Omental fat pad (tissue), 4 donors: ENCODE measurements at places on chromosomes 12 and 14. TPM values are rescaled to one million over a fixed set of nuclear protein-coding genes. Genes with fewer than 3 reads are reported as not detected.

DNA sequence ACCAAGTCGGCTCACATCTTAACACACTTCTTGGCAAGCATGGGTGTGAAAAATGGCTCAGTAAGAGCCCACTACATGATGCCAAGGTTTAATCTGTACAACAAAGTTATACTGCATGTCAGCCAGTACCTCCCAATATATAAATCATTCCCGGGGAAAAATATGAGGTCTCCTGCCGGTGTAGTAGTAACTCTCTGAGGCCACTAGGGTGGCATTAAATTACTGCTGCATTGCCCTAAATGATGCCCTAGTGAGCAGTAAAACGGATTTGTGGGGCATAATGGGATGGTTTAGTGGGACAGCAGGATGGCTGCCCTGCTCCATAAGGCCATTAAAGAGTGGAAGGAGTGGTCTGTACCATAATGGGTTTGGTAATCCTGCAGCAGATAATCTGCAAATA lies 267.7 kb downstream of the MED13L start:
- no peak for DNase-seq

GRCh38 chr12:121767525-121768016 lies 25.9 kb downstream of the RHOF start:
- no peak for DNase-seq

- no peak for DNase-seq
These were observed 74.5 kb upstream of the ATF1 start for GRCh38 chr12:50689437-50689836.

DNA sequence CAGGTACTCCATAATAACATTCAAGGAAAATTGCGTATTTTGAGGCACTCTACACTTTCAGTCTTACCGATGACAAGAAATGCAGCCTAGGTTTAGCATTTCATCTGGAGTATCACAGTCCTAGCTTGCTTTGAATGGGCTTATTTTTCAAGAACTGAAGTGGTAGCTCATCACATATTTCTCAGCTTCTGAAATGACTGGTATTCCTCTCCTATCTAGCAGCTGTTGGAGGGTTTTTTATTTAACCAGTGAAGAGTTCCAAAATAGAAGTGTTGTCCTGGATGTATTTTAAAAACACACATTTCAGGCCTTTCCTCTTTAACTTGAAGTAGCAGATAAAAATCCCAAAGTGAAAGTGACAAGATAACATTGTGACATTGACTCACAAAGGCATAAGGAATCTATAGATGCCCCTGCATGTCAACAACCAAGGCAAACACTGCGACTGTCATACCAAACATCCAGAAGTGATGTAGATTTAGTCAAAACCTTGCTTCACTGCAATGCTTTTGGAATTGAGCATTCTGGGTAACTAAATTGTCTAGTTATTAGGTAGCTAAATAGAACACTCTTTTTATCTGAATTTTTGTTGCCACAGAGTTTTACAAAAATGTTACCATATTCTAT lies 182.2 kb upstream of the FBXO33 start:
- no peak for DNase-seq

DNA sequence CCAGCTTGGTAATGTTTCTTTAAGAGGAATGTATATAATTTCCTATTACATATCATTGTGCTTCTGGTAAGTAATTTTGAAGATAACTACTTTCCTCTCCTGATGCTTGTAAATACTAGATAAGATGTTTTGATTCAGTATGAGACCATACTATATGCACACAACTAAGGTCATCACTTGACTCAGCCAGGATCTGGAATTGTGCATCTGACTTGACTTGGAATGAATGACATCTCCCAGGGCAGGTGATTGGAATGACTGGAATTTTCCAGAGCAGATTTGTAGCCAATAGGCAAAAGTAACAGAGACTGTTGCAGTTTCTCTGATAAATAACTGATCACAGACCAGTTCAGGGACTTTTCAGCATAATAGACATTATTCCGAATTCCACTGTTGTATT lies 11.1 kb downstream of the BEST3 start:
- no peak for DNase-seq

DNA sequence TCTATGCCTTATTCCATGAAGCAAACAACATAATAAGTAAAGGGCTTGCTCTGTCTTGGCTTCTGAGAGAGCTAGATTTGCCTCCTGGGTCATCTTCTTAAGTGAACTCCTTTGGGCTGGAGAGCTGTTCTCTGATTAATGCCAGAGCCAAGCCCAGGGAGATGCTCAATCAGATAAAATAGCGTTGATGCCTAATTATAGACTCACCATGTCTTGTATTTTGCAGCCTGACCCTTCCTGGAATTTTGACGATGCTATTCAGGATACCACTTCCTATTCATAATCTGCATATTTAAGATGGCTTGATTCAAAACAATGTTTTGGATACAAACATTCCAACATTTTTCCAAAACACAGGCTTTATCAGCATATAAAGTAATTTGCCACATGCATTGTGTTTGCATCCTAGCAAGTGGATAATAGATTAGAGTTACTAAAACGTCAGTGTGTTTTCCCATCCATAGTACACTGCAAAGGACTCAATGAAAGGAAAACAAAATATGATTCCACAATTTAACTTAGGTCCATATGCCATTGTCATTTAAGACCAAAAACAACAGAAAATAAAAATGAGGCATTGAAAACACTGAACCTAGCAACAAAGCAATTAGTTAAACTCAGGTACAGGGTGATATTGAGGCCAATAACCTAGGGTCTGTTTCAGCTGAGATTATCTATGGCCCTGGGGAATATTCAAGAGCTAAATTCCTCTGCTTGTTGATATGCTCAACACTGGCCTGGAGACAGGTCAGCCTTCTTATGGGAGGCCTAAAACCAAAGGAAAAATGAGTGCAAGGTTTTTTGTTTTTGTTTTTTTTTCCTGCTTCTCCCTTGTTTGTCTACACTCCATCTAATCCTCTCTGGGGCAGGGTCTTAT lies 184.2 kb upstream of the FOXN3 start:
- no peak for DNase-seq

GRCh38 chr12:48968467-48968866 lies 3.1 kb downstream of the WNT10B start:
- DNase-seq, result no peak

The MFAP5 gene
- total RNA-seq, result 64.5 TPM

GRCh38 chr14:86038387-86039042 lies 508.6 kb downstream of the FLRT2 start:
- no peak for DNase-seq

The GPR68 gene
- total RNA-seq, result not detected

- no peak for DNase-seq
These were observed 8.4 kb downstream of the HOXC8 start for GRCh38 chr12:54017027-54017788.

The HSPB8 gene
- total RNA-seq, result 104 TPM

DNA sequence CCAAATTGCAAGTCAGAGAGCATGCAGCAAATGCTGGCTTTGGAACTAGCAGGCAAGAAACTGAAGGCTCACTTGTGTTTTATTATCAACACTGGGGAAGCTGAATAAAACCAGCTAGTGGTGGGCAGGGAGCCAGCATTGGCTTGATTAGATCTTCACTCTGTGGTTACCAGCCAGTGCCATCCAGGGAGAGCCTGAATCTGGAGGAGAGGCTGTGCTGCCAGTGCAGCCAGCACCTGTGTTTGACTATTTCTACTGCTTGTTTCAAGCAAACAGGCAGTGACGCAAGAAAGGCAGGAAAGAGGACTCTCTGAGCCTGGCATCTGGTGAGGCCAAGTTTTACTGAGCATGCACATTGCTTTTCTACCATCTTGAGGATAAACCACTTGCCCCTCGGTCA lies 247.0 kb downstream of the PHLDA1 start:
- no peak for DNase-seq

DNA sequence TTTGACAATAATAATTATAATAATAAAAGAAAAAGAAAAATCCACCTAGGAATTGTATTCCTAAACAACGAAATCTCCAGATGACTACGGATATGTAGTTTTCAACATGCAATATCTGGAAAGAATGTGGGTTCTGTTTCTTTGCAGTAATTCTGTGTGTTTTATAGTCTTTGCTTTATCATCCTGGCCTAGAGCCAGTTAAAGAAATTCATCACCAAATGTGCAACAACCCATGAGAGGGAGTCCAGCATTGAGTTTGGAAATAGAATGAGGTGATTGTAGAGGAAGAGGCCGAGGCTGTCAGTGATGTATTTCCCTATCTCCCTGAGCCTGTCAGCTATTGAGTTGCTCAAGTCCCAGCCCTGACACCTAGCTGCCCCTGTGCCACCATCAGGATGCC lies 200.5 kb upstream of the DCN start:
- no peak for DNase-seq

GRCh38 chr14:87745507-87746118 lies 247.4 kb downstream of the GALC start:
- DNase-seq, result no peak

- DNase-seq, result no peak
These were observed 1.4 kb downstream of the HMGA2 start for GRCh38 chr12:65825507-65826352.

DNA sequence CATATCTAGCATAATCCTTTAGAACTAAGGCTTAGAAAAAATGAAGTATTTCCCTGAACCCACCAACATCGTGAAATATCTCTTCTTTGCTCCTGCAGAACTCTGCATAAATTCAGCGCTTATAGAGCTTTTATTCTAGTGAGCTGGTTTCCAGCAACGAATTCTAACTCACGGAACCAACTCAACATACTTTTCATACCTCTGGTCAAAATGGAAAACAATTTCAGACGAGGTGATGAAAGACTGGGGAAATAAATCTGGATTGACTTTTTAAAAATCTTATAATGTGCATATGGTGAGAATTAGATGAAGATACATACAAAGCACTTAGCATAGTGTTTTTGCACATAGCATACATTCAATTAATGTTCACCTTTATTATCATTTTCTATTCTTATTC lies 62.6 kb upstream of the BBS10 start:
- DNase-seq, result no peak

DNA sequence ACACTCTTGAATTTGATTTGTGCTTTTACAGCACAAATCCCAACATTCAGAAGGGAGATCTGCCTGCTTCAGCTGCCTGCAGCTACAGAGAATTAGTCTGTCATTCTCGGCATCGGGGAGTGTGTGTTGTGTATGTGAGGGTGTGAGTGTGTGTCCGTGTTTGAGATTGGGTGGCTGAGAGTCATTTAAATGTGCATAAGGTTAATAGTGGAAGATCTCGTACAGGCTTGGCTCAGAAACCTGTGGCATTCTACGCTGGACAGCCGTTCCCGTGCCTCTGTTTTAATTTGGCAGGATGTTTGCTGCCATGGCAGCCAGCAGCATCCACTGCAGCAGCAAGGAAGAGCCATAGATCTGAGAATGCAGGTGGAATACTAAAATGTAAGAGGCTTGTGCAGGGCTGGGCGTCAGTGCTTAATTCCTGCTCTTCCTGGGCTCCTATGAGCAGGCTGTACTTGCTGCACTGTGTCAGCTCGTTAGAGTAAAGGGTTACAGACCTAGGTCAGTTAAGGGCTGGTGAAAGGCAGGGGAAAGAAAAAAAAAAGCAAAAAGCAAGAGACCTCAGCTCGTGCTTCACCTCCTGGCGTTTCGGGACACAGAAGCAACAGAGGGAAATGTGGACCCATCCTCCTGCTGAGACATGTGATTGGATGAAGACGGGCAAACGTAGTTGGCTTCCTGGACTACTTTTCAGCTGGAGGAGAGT lies 205.4 kb downstream of the NAV3 start:
- DNase-seq, result no peak

GRCh38 chr12:96327889-96328288 lies 72.3 kb downstream of the CDK17 start:
- no peak for DNase-seq

The CPM gene
- total RNA-seq, result 289 TPM

- no peak for DNase-seq
These were observed 414.5 kb downstream of the PCNX1 start for GRCh38 chr14:71321574-71322315.

The HOXC9 gene
- total RNA-seq, result not detected

DNA sequence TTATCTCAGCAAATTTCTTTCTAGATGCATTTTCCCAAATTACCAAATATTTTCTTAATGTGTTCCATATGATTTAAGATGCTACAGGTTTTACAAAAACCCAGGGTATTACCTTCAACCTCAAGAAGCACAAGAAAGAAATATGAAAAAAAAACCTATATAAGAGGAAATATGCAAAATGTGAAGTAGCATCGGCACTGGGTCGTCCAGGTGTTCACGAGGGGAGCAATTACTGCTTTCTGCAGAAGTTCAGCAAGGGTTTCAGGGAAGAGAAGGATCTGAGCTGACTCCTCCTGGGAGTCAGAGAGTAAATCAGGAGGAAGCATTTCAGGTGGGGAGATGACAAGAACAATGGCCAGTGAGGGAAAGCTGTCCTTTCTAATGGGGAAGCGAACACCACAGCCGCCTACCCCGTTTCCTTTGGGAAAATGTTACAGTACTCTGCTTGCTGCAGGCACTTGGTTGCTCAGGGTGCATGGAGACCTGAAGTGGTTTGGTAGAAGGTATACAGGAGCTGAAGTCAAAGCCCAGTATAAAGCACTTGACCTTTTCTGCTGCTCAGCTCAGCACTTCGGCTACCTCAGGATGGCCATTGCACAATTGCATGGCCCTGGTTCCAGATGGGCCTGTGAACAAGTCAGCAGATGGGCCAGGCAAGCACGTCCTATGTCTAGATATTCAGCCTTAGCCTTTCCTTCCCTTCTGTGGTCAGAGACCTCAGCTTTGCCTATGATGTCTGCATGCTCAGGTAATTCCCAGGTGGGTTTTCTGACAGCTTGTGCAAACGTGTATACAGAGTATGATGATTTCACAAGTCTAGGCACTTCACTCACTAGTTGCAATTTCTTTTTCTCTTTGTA lies 155.6 kb downstream of the PAX9 start:
- no peak for DNase-seq

DNA sequence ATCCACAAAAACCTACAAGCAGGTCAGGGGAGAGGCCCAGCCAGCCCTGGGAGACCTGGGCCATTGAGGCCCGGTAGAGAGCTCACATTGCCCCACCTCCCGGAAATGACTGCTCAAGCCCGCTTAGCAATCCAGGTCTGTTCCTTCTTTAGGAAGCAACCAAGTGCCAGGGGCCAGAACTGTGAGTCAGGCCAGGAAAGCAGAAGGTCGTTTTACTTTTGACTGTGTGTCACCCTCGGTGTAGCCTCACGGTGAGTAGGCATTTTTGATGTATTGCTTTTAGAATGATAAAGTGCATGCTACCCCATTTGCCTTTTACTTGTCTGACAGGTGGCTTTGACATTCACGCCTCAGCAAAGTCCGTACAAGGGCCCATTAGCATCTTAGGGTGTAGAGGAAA lies 25.4 kb upstream of the PWP1 start:
- DNase-seq, result no peak

DNA sequence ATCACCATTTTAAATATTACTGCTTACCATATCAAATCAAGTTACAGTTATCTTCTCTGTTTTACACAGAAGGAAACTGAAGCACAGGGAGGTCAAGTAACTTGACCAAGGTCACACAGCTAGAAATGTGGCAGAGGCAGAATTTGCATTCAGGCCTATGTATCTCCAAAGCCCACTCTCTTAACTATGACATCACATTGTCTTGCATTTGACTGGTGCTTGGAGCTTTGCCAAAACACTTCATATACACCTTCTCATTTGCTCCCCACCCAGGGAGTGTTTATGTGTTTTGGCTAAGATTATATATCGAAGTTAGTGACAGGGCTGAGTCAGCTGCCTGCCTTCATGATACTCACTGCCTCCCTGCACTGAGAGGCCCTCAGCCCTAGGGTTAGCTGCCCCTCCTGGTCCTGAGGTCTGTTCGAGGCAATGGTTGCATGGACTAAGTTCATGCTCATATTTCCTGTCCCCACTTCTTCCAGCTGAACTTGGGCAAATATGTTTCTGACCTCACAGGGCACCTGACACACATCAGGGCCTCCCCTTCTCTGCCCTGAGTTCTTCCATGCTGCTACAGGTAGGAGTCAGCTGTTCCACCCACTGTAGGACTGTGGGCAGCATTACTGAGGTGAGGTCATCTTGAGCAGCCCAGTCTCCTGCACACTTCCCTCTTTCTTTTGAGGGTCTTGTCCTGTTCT lies 1.8 kb downstream of the GALNT6 start:
- no peak for DNase-seq

The GPR137C gene
- total RNA-seq, result 0.25 TPM
